ENCODE measurements at places on chromosomes 7 and 10.

- DNase-seq, result no peak
Measured at GRCh38 chr7:66504131-66504530, 124.5 kb upstream of the KCTD7 start.

DNA sequence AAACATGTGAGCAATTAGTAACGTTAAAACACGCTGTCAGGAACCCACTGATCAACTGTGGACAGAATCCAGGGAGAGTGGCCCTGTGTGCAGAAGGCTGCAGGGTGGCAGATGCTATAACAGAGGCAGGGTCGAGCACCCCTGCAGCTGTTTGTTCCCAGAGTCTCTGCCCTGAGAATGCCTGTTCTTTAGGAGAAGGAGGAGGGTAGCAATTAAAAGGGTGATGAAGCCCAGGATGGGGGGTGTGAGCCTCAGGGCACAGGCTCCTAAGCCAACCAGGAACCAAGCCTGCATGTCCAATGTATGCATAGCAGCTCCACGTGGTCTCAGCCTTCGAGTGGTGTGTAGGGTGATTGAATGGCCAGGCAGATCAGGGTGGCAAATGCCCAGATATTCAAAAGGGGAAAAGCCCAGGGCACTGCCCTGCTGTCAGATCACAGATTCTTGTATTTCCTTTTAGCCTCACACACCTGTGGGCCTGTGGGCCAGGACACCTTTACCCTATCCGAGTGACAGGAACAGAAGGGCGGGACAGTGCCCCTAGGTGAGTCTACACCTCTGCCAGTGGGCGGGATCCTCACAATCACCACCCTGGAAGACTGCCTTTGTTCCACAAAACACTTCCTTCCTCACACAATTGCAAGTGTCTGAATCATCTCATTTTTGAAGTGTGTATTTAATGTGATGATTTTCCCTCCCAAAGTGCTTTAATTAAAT, 7.3 kb downstream of the WDFY4 start:
- DNase-seq, result no peak

- DNase-seq, result no peak
Measured at GRCh38 chr10:62844280-62845011, 28.3 kb upstream of the EGR2 start.

- DNase-seq, result no peak
Measured at GRCh38 chr7:158849768-158850544, 6.4 kb upstream of the DYNC2I1 start.

DNA sequence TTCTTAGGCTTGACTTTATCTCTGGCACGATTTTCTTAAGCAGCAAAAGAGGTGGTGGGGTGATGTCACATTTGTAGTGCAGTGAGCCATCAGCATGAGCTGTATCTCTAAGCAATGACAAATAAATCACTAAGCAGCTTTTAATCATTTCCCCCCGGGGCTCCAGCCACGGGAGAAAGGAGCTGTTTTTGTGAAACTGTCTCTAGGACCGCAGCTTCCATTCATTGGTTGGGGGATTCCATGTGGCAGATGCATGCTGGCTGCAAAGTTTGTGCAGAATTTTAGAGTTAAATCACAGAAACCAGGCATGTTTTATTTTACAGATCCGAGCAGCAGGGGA, 464 bp downstream of the KIAA1217 start:
- no peak for DNase-seq

- no peak for DNase-seq
Measured at GRCh38 chr7:50962962-50963374, 180.3 kb upstream of the GRB10 start.

DNA sequence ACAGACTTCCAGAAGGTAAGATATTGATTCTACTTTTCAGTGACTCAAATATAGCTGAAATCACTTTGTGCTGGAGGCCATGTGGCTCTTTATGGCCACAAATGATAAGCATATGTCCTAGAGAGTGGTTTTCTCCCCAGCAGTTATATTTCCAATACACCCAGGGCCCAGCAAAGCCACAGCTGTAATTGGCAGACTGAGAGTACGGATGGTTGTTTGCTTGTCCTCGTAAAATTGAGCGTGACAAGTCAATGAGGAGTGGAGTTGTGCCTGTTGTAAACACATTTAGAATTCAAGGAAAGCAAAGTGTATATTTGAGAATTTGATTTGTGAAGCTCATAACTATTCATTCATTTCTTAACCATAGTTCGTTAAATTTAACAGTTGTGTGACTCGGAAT, 201.8 kb downstream of the LHFPL3 start:
- DNase-seq, result no peak

DNA sequence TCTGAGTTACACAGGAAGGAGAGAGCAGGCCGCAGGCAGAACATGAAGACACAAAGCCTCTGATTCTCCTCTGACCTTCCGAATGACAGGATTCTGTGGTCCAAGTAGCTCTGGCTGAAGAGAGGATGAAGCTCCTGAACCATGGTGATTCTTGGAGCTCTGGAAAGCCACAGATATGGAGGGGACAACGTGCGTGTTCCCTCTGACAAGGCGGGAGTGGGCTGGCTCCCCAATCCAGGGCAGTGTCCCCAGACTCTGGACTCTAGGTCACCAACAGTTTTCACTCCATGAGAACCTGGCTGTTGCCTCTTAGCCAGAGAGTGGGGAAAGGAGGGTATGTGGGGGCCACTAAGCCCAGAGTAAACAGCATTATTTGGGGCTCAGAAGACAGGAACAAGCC, 7.4 kb upstream of the TRPV6 start:
- DNase-seq, result no peak

DNA sequence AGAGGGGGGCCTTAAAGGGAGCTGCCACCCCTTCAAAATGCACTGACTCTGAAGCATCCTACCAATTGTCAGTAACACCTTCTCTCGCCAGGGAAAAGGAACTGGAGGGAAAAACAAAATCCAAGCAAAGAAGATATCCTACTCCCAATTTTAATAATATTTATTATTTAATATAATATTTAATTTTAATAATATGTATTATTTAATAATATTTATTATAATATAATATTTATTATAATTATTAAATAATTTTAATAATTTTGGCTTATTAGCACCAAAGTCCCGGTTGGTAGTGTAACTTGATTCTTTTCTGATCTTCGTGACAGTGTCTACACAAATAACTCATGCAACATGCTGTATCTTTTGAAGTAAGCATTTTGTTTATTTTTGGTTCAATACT, 58.6 kb upstream of the AGBL3 start:
- no peak for DNase-seq

DNA sequence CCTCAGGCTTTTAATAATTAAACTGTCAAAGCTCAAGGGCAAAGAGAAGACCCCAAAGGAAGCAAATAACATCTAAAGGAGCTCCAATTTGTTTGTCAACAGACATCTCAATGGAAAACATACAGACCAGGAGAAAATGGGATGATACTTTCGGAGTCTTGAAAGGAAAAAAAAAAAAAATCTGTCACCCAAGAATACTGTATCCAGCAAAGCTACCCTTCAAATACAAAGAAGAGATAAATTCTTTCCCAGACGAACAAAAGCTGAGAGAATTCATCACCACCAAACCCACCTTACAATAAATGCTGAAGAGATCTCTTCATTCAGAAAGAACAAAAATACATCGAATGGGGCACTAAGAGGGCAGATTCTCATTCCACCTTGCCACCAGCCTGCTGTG, 232.8 kb downstream of the PTPRN2 start:
- no peak for DNase-seq

DNA sequence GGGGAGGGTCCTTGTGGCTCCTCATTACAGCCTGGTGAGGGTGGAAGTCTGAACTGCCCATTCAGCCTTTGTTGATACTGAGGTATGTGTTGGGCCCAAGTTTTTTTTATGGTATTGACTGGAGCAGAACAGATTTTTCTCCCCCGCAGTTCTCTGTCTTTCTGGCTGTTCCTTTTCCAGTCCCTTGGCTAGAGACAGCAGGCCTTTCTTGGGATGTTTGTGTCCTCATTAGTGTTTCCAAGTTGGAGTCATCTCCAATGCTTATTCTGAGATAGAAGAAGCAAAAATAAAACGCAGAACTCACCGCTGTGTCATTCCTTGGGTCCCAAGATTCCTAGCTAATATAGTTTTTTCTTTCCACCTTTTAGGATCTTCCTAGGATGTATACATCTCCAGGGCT, 193.3 kb downstream of the RAMP3 start:
- no peak for DNase-seq

DNA sequence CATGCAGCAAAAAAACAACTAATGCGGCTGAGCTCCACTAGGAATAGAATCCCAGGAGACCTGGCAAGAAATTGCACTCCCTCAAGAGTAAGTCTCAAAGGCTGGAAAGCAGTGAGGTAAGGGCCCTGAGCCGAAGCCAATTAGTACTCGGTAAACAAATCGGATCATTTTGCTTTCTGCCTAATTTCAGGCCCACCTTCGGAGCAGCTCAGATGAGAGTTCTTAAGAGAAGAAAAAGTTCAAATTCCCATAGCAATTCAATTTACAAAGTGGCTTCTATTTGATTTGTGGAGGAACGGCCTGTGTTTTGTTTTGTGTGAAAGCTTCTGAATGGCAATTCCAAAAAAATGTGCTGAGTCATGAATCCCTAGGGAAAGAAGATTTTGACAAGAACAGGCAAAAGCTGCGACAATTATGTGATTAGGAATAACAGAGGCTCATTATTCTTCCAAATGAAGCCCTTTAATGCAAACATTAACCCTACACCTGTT, 60.9 kb downstream of the SLC16A9 start:
- no peak for DNase-seq
